Stimulated activated CD8-positive, alpha-beta memory T cell treated with anti-CD3 and anti-CD28 coated beads, Interleukin-2, amount 100 ng/mL, for 1 hour (primary cell): ENCODE measurements at places on chromosomes 2 and 18.

- DNase-seq: no peak
These were observed 4.2 kb downstream of the UGT1A1 start for GRCh38 chr2:233764264-233764663.

GRCh38 chr2:6913415-6914157, 3.6 kb upstream of the RNF144A start:
- no peak for DNase-seq

- no peak for DNase-seq
These were observed 160.7 kb downstream of the LDLRAD4 start for GRCh38 chr18:13379062-13379865.

- DNase-seq: no peak
These were observed 507.9 kb downstream of the TXNL1 start for GRCh38 chr18:56130481-56130880.

GRCh38 chr2:202193881-202194353, 44.5 kb downstream of the SUMO1 start:
- no peak for DNase-seq

- no peak for DNase-seq
These were observed 167.2 kb downstream of the FBXO15 start for GRCh38 chr18:73980289-73980979.

GRCh38 chr2:134271758-134272157, 17.9 kb downstream of the MGAT5 start:
- no peak for DNase-seq

DNA sequence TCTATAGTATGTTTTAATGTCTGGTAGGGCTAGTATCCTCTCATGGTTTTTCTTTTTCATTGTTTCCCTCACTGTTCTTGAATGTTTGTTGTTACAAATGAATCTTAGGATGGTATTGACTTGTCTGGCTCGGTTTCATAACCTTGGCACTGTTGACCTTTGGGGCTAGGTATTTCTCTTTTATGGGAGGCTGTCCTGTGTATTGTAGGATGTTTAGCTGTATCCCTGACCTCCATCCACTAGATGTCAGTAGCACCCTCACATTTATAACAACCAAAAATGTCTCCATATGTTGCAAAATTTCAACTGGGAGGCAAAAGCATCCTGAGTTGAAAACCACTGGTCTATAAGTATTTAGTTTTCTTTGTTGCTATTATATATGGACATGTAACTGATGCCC, 7.0 kb upstream of the AOX1 start:
- no peak for DNase-seq

GRCh38 chr2:48292393-48292792, 237.6 kb upstream of the STON1 start:
- no peak for DNase-seq

DNA sequence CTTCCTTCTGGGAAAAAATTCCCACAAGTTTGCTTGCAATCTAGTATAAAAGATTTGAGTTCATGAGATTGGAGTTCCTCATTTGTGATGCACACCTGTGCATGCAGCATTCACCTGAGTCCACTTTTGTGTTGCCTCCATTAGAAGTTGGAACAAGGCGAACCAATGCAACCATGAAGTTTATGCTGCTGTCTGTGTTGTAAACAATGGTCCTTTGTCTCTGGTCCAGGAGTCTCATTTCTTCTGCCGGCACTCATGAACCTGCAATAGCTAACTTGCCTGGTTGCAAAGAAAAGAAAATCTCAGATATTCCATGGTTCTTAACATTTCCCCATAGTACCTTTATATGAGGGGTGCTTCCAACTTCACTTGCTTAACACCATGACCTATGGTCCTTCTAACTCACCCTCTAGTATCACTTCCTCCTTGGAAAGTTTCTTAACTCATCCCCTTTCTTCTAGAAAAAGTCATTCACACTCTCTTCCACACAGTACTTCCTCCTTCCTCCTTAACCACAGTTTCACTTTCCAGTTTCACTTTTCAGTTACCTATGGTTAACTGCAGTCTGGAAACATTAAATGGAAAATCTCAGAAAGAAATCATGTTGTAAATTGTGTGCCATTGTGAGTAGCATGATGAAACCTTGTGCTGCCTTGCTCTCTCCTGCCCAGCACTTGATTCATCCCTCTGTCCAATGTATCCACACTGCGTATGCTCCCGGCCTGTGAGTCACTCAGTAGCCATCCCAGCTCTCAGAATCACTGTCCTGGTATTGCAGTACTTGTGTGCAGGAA, 128.8 kb upstream of the TRIB2 start:
- DNase-seq: no peak

DNA sequence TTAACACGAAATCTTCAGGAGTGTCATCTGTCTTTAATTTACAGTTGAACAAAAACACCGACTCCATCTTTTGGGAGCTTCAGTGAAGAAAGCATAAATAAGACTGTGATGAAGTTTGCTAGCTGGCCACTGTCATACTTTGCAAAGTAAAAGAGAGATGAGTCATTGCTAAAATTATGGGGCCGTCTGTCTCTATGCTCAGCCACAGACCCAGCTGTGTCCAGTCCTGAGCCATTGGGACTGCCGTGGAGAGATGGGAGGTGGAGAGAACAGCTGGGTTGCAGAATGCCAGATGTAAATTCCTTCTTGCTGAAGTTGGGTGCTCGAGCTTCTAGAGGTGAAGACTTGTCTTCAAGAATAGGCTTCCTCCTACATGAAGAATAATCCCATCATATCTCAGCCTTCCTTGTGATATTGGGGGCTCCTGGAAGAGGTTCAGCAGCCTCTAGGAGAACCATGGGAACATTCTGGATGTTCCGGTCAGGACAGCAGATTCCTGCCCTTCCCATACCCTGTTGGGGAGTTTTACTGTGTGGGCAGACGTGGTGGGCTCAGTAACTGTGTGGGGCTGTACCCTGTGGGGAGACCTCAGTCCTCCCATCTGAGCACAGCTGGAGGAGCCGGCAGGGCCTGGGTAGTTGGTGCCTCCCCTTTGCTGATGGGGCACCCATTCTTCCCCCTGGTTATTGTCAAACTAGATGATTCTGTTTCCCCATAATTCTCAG, 71.1 kb downstream of the LDLRAD4 start:
- no peak for DNase-seq

DNA sequence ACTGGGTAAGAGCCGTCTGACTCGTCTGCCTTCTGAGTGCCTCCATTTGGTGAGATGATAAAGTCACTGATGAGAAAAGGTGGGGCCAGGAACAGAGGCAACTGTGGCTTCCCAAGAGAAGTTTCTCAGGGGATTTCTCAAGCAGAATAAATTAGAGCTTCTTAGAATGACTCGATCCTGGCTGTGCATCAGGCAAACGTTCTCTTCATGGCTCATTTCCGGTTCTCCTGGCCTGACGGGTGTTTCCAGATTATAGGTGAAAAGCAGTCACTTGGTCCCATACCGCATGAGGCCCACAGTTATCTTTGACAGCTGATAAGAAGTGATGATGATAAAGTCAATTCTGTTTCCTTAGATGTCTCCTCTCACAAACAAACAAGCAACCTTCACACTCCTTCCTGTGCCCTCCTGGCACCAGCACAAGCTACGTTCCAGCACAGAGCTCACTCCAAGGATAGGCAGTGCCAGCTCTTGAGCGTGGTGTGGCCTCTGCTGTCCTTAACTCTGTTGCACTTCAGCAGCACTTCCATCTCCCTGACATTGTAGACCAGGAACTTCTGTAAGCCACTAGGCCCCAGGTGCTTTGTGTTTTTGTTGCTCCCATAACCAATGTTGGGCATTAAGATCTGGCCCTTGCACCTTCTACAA, 37.8 kb upstream of the KCNF1 start:
- DNase-seq: no peak

- DNase-seq: no peak
These were observed at the start of gene SLC9A2 for GRCh38 chr2:102619414-102620319. TSS of gene SLC9A2 (plus strand) at chr2:102619553. CDS start at chr2:102619849, 296 bp downstream.

GRCh38 chr2:34912084-34912483, 1313.0 kb upstream of the FAM98A start:
- DNase-seq: no peak

- no peak for DNase-seq
These were observed 3.2 kb downstream of the NOTO start for GRCh38 chr2:73205611-73206010.

GRCh38 chr18:3520230-3521085, 70.5 kb downstream of the TGIF1 start:
- no peak for DNase-seq

- no peak for DNase-seq
These were observed 141.1 kb downstream of the CDH20 start for GRCh38 chr18:61474341-61474740.

GRCh38 chr2:53515435-53516332, 251.9 kb upstream of the CHAC2 start:
- DNase-seq: no peak

GRCh38 chr18:5979176-5979888, 84.0 kb upstream of the TMEM200C start:
- DNase-seq: no peak

- no peak for DNase-seq
These were observed 150.8 kb downstream of the CELF4 start for GRCh38 chr18:37414816-37415215.
